Skin of body (tissue), 3 donors: ENCODE measurements at places on chromosomes 5 and 9.

- no peak for DNase-seq
Observed at GRCh38 chr5:33832404-33833236, 59.2 kb downstream of the ADAMTS12 start.

- DNase-seq: no peak
Observed at GRCh38 chr5:53067641-53068040, 41.9 kb downstream of the MOCS2 start.

- no peak for DNase-seq
Observed at GRCh38 chr5:168693297-168693696, 114.1 kb upstream of the PANK3 start.

DNA sequence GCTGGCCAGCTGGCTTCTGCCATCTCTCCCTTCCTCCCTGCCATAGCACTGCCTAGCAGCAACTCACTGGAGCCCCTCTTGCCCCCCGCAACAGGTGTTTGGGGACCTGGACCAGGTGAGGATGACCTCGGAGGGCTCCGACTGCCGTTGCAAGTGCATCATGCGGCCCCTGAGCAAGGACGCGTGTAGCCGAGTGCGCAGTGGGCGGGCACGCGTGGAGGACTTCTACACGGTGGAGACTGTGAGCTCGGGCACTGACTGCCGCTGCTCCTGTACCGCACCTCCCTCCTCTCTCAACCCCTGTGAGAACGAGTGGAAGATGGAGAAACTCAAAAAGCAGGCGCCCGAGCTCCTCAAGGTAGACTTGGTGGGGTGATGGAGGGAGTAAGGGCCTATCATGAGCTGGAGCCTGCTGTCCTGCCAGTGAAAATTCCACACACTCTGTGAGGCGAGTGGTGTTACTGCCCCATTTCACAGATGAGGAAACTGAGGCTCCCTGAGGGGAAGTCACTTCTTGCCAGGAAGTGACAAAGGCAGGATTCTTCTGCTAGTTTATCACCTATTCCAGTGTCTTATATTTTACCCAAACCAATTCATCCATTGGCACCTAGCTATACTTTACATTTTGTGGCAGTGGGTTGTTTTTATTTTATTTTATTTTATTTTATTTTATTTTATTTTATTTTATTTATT lies 10.1 kb downstream of the OLFML2A start:
- DNase-seq: no peak

DNA sequence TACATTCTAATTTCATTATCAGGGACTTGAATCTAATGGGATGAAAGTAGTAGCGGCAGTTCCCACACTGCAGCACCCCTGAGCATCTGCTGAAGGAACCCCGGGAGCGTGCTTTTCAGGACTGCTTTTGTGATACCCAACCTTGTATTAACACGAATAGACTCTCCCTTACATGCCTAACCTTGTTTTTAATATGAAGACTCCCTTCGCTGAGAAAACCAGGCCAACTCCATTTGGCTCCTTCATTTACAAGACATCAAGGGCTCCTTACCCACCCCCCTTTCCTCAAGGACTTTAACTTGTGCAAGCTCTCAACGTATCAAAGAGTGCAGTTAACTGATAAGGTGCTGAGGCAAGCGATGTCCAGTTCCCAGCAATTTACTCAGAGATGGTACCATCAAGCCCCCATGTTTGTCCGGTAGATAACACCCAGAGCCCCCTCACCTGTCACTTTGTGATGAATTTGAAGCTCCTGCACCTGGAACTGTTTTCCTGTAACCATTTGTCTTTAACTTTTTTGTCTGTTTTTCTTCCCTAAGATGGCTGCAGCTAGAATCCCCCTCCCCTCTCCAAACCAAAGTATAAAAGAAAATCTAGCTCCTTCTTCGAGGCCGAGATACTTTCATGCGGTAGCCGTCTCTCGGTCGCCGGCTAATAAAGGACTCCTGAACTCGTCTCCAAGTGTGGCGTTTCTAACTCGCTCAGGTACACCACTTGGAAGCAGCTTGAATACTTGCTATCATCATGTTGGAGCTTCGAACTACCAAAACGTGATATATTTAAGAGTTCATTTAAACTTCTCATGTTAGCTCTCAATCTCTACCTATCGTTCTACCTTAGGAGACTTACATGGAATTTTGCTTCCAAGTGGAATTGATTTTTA lies 10.7 kb downstream of the HNRNPH1 start:
- no peak for DNase-seq
